ENCODE measurements at places on chromosomes 5 and 9. TPM values are rescaled to one million over a fixed set of nuclear protein-coding genes. Genes with fewer than 3 reads are reported as not detected.

The ACSL6 gene
- total RNA-seq = 0.19 TPM

The SMIM3 gene
- total RNA-seq = 19.4 TPM

The CDKN2A gene
- total RNA-seq = 46.6 TPM

The PCDHGA8 gene
- total RNA-seq = 0.18 TPM

The ATP10B gene
- 0.63 TPM for total RNA-seq

The ANKRD31 gene
- 0.66 TPM for total RNA-seq

The SPAG8 gene
- 0.29 TPM for total RNA-seq

The PCDHA1 gene
- total RNA-seq = 0.07 TPM

The OR2V1 gene
- total RNA-seq = not detected

The OLFM1 gene
- not detected for total RNA-seq

The ZBED3 gene
- 38.8 TPM for total RNA-seq

The RANBP3L gene
- not detected for total RNA-seq

The GARIN3 gene
- total RNA-seq = not detected

The DDX4 gene
- 0.26 TPM for total RNA-seq

The PLCXD3 gene
- total RNA-seq = 0.20 TPM

The TMEM252 gene
- total RNA-seq = not detected

The BBLN gene
- 36.5 TPM for total RNA-seq

The IL31RA gene
- total RNA-seq = not detected

The CNTNAP3 gene
- not detected for total RNA-seq

The SPATA6L gene
- total RNA-seq = 2.4 TPM

The CCL27 gene
- not detected for total RNA-seq

The DBH gene
- not detected for total RNA-seq

The STC2 gene
- 224 TPM for total RNA-seq

The CCDC171 gene
- total RNA-seq = 1.1 TPM
